Thymus (tissue), 14 donors: ENCODE measurements at places on chromosomes 2 and 18. TPM values are rescaled to one million over a fixed set of nuclear protein-coding genes. Genes with fewer than 3 reads are reported as not detected.

DNA sequence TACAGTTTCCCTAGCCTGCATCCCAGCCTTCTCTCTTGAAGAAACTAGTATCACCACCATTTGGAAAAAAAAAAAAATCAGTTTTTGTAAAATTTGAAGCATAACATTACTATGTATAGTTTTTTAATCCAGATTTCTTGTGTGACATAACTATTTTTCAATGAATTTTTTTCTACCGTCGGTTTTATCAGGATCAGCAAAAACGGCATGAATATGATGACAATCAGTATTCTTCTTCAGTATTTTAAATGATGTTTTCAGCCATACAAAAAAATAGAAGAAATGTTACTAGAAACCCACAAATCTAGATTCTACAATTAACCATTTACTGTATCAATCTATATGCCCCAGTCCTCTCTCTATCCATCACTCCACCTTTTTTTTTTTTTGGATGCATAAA is 103.9 kb downstream of the MGAT5 start:
- H3K27ac ChIP-seq, result no peak overlapping the region
- no peaks in the 10 kb centered on the region for H3K27me3 ChIP-seq
- no peak overlapping the region for H3K4me3 ChIP-seq
- peaks cover 13% of the 10 kb centered on the region for H3K4me1 ChIP-seq
- DNase-seq, result no peak
- H3K36me3 ChIP-seq, result peaks cover 5% of the 10 kb centered on the region

- DNase-seq, result no peak
- no peak overlapping the region for H3K27ac ChIP-seq
- no peaks in the 10 kb centered on the region for H3K4me1 ChIP-seq
- no peak overlapping the region for H3K4me3 ChIP-seq
These were observed 56.9 kb downstream of the ITGA6 start for GRCh38 chr2:172484253-172484652.

Gene REV1
- total RNA-seq, result 23.9 TPM

DNA sequence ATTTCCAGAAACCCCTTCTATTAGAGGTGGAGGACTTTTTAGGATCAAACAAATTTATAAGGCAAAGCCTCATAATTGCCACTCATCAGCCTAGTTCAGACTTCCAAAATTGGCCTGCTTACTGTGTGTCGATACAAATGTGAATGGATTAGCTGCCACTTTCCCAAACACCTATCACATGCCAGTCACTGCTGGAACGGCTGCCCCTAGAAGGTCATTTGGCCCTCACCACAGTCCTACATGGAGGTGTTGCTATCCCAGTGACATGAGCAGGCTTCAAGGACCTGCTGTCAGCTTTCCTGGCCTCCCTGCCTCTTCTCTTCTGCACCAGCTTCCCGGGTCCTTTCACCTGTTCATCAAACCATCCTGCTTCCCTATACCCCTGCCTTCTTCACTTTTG is 279.2 kb upstream of the SKOR2 start:
- H3K4me1 ChIP-seq, result no peaks in the 10 kb centered on the region
- peaks cover 25% of the 10 kb centered on the region for H3K27me3 ChIP-seq
- no peak for DNase-seq
- no peak overlapping the region for H3K4me3 ChIP-seq

GRCh38 chr2:82478641-82479040 is 1980.4 kb downstream of the SUCLG1 start:
- H3K27me3 ChIP-seq, result no peaks in the 10 kb centered on the region
- DNase-seq, result no peak
- no peak overlapping the region for H3K27ac ChIP-seq
- H3K4me1 ChIP-seq, result no peaks in the 10 kb centered on the region

- no peak overlapping the region for H3K27ac ChIP-seq
- H3K4me3 ChIP-seq, result no peak overlapping the region
- DNase-seq, result no peak
- H3K36me3 ChIP-seq, result no peaks in the 10 kb centered on the region
These were observed 339.1 kb upstream of the GALNT5 start for GRCh38 chr2:156918410-156918809.

DNA sequence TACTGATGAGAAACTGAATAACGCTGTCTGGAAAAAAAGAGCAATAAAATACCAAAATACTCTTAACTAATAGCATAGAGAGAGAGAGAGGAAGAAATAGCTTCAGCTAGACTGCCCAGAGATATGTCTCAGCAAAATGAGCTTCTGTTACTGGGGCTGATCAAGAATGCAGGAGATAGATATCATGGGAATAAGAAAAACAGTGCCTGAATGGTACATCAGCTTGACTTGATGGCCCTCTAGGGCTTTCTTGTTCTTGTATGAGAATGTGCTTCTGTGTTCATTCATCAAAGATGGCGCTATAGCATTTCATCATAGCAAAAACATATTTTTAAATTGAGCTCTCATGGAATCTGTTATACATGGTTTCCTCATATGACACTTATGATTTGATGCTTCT is 151.2 kb downstream of the CALCRL start:
- H3K36me3 ChIP-seq, result no peaks in the 10 kb centered on the region
- DNase-seq, result no peak
- H3K27me3 ChIP-seq, result no peaks in the 10 kb centered on the region
- H3K4me1 ChIP-seq, result no peaks in the 10 kb centered on the region

DNA sequence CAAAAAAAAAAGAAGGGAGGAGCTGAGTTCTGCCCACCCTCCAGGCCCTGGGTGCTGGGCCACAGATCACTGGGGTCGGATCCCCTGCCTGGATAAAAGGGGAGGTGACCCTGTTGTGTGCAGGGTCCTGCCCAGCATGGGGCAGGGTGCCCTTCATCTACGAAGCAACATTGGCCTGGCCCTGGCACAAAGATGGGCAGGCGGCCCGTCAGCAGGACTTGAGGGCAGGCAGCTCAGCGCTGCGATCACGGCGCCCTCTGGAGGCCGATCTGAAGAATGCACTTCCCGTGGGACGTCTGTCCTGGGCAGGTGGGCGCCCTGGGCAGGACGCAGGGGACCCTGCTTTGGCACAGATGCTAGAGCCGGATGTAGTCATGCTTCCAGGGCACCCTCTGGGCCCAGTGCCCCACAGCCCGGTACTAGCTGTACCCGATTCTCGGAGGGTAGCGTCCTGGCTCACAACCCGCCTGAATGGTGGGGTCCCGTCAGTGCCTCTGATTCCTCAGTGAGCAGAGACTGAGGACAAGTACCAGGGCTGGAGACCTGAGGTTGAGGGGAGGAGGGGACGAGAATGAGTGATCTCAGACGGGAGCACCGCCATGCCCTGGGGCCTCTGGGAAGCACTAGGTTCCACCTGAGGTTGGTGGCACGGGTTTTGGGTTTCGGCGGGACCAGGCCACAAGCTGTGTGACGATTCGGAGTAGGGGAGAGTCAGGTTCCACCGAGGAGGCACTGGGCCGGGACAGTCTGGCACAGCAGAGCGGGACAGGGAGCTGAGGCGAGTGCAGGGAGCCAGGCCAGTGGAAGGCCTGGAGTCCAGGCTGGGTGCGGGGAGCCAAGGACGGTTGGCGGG is 18.0 kb downstream of the ARID5A start:
- H3K36me3 ChIP-seq, result peaks cover 37% of the 10 kb centered on the region
- H3K27me3 ChIP-seq, result no peaks in the 10 kb centered on the region
- no peak overlapping the region for H3K4me3 ChIP-seq
- no peak overlapping the region for H3K27ac ChIP-seq

GRCh38 chr2:238464389-238464788 is 37.7 kb downstream of the ASB1 start:
- no peak overlapping the region for H3K27ac ChIP-seq
- H3K27me3 ChIP-seq, result no peaks in the 10 kb centered on the region
- H3K4me1 ChIP-seq, result no peaks in the 10 kb centered on the region
- DNase-seq, result no peak
- H3K36me3 ChIP-seq, result no peaks in the 10 kb centered on the region

Gene ADD2
- 0.90 TPM for total RNA-seq

Gene ATP6V1C2
- 0.57 TPM for total RNA-seq

Gene LRRC30
- 0.14 TPM for total RNA-seq

DNA sequence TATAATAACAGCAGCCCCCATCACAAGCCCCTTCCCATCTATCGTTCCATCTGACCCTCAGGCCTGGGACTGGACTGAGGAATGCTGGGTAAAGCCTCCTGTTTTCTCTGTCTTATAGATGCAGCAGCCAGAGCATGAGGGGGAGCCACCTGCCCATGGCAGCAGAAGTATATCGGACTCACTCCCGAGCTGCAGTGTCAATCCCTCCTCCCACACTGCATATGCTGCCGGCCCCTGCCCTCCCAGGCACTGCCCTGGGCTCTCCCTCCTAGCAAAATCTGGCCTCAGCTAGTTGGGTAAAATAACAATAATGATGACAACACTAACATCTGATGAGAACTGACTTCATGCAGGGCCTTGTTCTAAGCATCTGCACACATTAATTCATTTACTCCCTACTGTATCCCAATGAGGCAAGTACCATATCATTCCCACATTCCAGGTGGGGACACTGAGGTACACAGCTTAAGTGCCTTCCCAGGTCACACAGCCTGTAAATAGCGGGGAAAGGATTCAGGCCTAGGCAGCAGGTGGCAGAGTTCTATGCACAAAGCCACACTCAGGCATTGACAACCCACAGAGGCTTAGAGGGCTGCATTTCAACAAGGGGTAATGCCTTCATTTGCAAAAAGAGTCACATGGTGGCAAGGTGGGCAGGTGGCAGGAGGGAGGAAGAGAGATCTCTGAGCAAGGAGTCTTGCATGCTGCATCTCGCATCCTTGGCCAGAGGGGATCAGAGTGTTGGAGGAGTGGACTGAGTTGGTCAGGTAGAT is 190.0 kb downstream of the ZBTB7C start:
- no peak overlapping the region for H3K27ac ChIP-seq
- no peaks in the 10 kb centered on the region for H3K27me3 ChIP-seq
- no peak for DNase-seq
- H3K4me1 ChIP-seq, result no peaks in the 10 kb centered on the region

- H3K27ac ChIP-seq, result no peak overlapping the region
- H3K36me3 ChIP-seq, result no peaks in the 10 kb centered on the region
- no peaks in the 10 kb centered on the region for H3K4me1 ChIP-seq
- no peak overlapping the region for H3K4me3 ChIP-seq
- no peak for DNase-seq
These were observed 119.9 kb downstream of the LYPD1 start for GRCh38 chr2:132549935-132550670.

GRCh38 chr2:158112992-158113391 is 11.3 kb downstream of the UPP2 start:
- no peaks in the 10 kb centered on the region for H3K4me1 ChIP-seq
- DNase-seq, result no peak
- H3K36me3 ChIP-seq, result no peaks in the 10 kb centered on the region
- no peaks in the 10 kb centered on the region for H3K27me3 ChIP-seq
- H3K27ac ChIP-seq, result no peak overlapping the region
- H3K4me3 ChIP-seq, result no peak overlapping the region

- H3K27me3 ChIP-seq, result no peaks in the 10 kb centered on the region
- DNase-seq, result no peak
- H3K27ac ChIP-seq, result no peak overlapping the region
- no peaks in the 10 kb centered on the region for H3K36me3 ChIP-seq
These were observed 339.8 kb upstream of the CDH7 start for GRCh38 chr18:65411061-65411460.

- no peak for DNase-seq
- no peaks in the 10 kb centered on the region for H3K27me3 ChIP-seq
- H3K36me3 ChIP-seq, result no peaks in the 10 kb centered on the region
- no peak overlapping the region for H3K27ac ChIP-seq
- H3K4me3 ChIP-seq, result no peak overlapping the region
These were observed 181.8 kb downstream of the SNTG2 start for GRCh38 chr2:1132328-1132969.

GRCh38 chr18:6565815-6566081 is 151.0 kb upstream of the L3MBTL4 start:
- no peaks in the 10 kb centered on the region for H3K36me3 ChIP-seq
- no peak for DNase-seq
- no peaks in the 10 kb centered on the region for H3K4me1 ChIP-seq

GRCh38 chr2:73685764-73686438 is 43.7 kb upstream of the NAT8 start:
- H3K4me3 ChIP-seq, result no peak overlapping the region
- H3K27me3 ChIP-seq, result no peaks in the 10 kb centered on the region
- no peaks in the 10 kb centered on the region for H3K36me3 ChIP-seq
- DNase-seq, result no peak

GRCh38 chr2:43810452-43810851 is 28.2 kb downstream of the ABCG5 start:
- no peaks in the 10 kb centered on the region for H3K36me3 ChIP-seq
- no peak overlapping the region for H3K27ac ChIP-seq
- H3K4me1 ChIP-seq, result no peaks in the 10 kb centered on the region
- no peak for DNase-seq

GRCh38 chr2:168789776-168790175 is 12.7 kb upstream of the NOSTRIN start:
- no peak for DNase-seq
- no peaks in the 10 kb centered on the region for H3K36me3 ChIP-seq
- no peak overlapping the region for H3K4me3 ChIP-seq
- H3K4me1 ChIP-seq, result no peaks in the 10 kb centered on the region
- no peaks in the 10 kb centered on the region for H3K27me3 ChIP-seq

GRCh38 chr2:238063414-238064189 is 2.8 kb downstream of the SCLY start:
- peaks cover 30% of the 10 kb centered on the region for H3K4me1 ChIP-seq
- H3K36me3 ChIP-seq, result peaks cover 10% of the 10 kb centered on the region
- no peak overlapping the region for H3K4me3 ChIP-seq

GRCh38 chr2:170214309-170214948 is 36.5 kb downstream of the MYO3B start:
- H3K4me1 ChIP-seq, result no peaks in the 10 kb centered on the region
- no peak for DNase-seq
- no peaks in the 10 kb centered on the region for H3K27me3 ChIP-seq
- H3K27ac ChIP-seq, result no peak overlapping the region
- H3K36me3 ChIP-seq, result no peaks in the 10 kb centered on the region
- no peak overlapping the region for H3K4me3 ChIP-seq

Gene UGT1A6
- 1.1 TPM for total RNA-seq

DNA sequence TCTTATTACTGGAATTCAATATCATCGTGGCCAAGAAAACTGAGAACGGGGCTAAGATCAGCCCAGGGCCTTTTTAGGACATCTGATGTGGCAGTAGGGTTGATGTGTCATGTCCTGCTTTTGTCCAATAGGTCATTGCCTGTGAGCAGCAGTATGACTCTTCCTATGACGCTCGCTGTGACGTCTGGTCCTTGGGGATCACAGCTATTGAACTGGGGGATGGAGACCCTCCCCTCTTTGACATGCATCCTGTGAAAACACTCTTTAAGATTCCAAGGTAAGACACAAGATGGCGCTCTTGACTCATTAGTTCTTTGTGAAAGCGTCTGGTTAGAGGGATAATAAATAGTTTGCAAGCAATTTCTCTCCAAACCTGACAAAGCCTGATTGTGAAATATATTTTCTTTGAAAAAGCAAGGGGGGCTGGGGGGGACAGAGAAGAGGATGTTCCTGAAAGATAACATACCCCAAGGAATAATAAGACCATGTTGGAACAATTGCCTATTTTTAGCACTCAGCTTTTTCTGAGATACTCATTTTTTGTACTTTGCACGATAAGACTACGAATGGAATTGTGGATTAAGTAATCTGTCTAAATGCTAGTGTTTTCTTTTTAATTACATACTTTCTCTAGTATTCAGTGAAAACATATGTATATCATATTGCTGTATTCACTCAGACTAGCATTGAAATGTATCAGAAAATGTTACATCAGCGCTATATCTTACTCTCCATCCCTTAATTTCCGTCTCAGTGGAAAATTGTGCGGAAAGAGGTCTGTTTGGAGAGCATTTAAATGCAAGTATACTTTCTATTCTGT is 58.1 kb downstream of the MYO3B start:
- no peak overlapping the region for H3K27ac ChIP-seq
- no peak overlapping the region for H3K4me3 ChIP-seq
- no peaks in the 10 kb centered on the region for H3K36me3 ChIP-seq
